Stimulated activated CD4-positive, alpha-beta T cell treated with anti-CD3 and anti-CD28 coated beads, Interleukin-1b, Interleukin-23, amount 100 ng/mL, for 4 hours (primary cell): ENCODE measurements at places on chromosomes 5 and 9.

GRCh38 chr5:57445006-57445704 is 37.5 kb downstream of the ACTBL2 start:
- no peak for DNase-seq

- no peak for DNase-seq
Measured at GRCh38 chr5:159864885-159865691, 51.2 kb upstream of the ADRA1B start.

DNA sequence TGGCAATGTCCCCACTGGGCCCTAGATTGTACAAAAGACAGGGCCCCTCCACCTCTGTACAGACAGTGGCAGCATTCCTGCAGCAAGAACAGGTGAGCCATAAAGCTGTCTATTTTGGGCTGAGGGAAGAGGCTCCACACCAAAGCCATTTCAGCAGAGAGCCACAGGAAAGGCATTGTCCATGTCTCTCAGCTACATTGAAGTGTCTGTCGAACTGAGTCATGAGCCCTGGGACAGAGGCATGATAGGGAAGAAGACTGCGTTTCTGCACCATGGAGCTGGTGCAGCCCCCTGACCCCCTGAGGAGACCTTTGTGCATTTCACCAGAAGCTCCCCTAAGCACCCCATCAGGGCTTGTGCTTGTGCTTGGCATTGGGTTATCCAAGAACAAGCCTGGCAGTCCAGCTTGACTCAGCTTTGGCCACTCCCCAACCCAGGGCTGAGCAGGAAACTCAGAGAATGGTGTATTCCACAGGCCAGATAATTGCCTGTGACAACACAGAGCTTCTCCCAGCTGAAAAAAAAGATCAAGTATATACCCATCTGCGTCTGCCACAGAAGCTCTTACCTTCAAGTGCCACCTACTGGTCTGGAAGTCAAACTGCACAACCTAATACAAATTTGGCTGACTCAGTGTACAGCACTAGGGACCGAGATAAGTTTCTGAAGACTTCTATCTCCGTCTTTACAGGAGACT is 5.9 kb upstream of the FRMD3 start:
- no peak for DNase-seq

GRCh38 chr5:77935506-77936364 is 159.6 kb upstream of the TBCA start:
- no peak for DNase-seq

DNA sequence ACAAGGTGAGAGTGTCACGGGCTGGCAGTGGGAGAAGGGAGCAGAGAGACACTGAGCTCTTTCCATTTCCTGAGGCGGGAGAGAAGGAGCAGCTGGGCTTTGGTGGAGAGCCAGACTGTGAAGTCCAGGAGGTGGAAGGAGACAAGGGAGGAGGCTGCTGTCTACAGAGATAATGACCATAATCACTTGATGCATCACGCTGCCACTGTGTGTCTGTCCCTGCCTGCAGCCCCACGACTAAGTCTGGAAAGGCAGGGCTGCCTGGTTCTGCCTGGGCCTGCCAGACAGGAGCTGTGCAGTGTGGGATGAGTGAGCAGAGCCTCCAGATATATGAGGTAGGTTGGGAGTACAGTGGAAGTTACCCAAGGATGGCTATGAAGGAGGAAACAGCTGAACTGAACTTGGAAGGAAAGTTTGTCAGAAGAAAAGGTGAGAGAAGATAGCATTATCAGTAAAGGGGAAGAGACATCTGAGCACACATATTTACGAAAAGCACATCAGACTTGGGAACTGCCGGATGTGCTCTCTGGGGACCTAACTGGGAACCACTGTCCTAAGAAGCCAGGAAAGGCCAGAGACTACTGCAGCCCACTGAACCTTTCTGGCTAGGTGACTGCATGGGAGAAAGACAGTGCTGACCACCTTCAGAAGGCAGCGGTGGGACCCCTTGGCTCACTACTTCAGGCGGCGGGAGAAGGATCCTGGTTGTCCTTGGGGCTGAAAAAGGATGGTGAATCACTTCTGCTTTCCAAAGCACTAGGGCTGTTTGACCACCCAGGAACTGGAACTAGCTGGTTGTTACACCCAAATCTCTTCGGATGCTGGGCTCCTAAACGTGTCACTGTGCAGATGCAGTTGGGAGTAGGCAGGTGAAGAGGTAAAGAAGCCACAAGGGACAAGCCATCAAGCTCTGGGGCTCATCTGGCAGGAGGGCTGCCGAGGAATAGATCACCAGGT is 12.8 kb upstream of the DDX41 start:
- no peak for DNase-seq

DNA sequence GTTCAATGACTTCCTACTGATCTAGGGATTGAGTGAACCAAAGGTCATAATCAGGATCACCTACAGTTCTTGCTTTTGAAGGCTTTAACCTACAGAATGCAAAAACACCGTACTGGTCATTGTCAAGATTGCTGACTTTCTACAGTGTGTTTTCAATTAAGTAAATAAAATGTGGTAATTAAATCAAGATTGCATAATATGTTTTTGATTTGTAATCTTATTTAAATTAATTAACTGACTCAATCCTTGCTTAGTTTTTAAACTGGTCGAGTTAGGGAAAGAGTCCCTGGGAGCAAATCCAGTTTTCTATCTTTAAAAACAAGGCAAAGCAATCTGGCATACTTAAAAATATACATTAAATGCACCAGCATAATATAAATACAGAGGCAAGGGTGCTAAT is 125.9 kb downstream of the NFIB start:
- no peak for DNase-seq

DNA sequence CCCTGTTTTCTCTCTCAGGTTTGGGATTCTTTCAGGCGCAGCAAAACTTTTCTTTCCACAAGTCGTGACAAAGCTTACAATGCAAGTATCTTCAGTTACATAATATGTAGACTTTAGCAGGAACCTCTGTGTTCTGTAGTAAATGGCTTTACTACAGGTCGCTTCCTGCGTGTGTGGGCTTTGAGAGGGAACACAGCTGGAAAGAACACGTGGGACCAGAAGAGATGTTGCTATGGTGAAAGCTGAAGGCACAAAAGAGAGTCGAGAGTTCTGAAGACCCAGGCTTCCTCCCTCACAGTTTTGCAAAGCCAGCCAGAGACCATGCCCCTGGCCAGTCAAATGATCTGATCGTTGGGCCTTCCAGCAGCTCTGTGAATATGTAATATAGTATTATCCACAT is 4.0 kb downstream of the ANKRD55 start:
- DNase-seq = no peak

DNA sequence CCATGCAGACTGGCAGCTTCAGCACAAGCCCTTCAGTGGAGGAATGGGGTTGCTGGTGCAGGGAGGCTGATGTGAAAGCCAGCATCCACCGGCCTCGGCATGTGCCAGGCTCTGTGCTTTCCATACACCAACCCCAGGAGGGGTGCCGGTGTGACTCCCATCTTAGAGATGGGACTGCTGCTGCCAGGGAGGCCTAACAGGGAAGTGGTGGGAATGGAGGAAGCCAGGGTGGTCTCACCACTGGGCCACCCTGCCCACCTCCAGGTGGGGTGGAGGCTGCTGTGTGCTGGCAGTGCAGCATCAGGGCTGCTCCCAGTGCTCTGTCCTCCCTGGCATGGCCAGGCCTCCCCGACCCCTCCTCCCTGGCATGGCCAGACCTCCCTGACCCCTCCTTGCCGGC is 32.8 kb upstream of the PITX1 start:
- DNase-seq = no peak

DNA sequence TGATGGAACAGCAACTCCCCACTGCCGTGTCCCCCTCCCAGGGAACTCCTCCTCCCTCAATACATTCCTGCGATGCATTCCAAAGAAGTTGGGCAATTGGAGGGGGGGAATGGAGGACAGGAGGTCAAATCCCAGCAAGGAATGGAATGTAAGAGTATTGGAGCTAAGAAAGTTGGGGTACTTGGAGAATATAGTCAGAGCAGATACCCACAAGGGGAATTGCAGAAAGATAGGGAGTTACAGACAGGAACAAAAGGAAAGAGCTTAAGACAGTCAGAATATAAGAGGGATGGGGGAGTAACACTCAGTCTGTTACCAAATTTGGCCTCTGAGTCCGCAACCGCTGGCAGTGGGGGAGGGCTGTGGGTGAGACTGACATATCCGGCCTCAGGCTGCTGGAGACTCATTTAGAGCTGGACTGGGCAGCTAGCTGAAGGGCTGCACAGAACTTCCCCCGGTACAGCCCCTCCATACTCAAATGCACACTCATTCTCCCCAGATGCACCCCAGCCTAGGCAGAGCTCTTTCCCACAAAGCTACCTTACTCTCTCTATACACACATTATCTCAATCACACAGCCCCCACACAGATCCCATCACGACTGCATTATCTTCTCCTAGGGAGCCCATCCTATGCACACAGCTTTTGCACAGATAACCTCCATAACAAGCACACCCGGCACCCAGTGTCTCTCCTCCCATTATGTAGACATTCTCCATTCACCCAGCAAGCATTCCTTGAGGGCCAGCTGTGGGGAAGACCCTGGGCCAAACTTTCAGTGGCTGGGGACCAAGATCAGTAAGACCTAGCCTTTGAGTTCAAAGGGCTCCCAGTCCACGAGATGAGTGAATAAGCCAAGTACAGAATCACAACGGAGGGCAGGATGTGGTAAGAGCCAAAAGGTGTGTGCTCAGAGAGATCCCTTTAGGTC is 3.7 kb downstream of the TLN1 start:
- no peak for DNase-seq

DNA sequence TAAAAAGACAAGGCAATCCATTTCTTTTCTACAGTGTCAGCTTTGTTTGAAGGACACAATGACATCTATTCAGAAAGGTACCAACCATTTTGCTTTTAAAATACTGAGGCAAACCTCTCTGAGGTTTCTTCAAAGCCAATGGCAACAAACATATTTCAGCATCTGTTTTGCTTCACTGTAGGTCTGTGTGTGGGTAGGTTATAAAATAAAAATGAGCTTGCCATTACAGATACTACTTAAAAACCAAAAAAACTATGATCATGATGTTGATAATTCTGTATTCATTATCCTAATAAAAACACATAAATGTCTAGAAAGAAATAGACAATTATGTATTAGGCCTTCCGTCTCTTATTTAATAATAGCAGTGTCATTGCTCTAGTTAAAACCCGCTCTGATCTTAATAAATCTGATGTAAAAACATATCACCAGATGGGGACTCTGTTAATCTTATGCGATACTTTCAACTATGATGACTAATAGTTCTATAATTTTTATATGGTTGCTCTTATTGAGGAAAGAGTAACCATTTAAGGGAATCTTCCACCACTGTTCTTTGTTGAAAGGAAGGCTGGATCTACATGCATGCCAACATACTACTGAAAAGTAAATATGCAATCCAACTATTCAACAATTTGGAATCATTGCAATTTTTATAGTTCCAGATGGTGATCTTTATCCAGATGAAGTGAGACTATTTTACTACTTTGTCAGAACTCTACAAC is 647.2 kb downstream of the PDE4D start:
- DNase-seq = no peak

- no peak for DNase-seq
Measured at GRCh38 chr9:113587471-113588031, 124.0 kb downstream of the RGS3 start.

DNA sequence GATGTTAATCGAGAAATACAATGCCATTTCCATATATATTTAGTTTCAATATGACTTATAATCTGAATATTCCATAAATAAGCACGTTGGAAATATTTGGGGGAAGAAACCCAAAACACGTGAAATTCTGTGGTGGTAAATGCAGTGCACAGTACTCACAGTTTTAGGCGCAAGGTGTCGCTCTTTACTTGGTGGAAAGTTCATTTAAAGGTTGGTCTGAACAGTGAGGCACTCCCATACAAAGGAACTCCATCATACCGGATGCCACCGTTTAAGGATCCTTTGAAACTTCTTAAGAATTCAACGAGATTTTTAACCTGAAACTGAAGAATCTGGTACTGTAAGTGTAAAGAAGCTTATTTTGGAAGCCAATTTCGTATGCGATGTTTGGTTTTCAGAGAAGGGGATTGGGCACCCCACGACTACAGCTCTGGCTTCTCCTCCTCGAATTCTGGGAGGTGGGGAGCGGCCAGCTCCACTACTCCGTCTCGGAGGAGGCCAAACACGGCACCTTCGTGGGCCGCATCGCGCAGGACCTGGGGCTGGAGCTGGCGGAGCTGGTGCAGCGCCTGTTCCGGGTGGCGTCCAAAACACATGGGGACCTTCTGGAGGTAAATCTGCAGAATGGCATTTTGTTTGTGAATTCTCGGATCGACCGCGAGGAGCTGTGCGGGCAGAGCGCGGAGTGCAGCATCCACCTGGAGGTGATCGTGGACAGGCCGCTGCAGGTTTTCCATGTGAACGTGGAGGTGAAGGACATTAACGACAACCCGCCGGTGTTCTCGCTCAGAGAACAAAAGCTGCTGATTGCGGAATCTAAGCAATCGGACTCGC is at the start of gene PCDHA11:
PCDHA11 (plus strand) TSS at position 237 of the 834 bp plus-strand sequence; CDS start at position 384, 147 bp downstream.
- no peak for DNase-seq

GRCh38 chr9:69577123-69577522 is 95.0 kb downstream of the APBA1 start:
- DNase-seq = no peak

DNA sequence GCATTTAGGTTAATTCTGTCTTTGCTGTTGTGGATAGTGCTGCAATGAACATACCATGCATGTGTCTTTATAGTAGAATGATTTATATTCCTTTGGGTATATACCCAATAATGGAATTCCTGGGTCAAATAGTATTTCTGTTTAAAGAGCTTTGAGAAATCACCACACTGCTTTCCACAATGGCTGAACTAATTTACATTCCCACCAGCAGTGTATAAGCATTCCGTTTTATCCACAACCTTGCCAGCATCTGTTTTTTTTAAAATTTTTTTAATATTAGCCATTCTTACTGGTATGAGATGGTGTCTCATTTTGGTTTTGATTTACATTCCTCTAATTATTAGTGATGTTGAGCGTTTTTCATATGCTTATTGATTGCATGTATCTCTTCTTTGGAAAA is 15.5 kb upstream of the TARS1 start:
- DNase-seq = no peak

DNA sequence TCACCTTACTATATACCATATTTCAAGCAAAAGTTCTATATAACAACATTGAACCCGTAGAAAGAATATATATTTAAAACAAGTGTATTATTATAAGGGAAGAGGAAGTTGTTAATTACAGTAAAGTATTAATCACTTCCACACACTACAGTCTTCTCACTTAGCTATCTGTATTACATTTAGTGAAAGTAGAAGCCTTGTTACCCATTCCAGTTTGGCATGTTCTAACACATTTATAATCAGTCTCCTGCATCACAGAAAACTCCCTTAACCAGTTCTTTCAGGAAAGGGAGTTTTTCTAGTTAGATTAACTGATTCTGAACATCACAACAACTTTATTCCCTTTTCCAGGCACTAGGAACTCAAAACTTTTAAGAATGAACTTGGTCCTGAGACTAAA is 6.9 kb downstream of the RAB14 start:
- no peak for DNase-seq

GRCh38 chr9:70986984-70987383 is 134.4 kb downstream of the TRPM3 start:
- no peak for DNase-seq

- DNase-seq = no peak
Measured at GRCh38 chr9:130150779-130151382, 21.3 kb upstream of the NCS1 start.

DNA sequence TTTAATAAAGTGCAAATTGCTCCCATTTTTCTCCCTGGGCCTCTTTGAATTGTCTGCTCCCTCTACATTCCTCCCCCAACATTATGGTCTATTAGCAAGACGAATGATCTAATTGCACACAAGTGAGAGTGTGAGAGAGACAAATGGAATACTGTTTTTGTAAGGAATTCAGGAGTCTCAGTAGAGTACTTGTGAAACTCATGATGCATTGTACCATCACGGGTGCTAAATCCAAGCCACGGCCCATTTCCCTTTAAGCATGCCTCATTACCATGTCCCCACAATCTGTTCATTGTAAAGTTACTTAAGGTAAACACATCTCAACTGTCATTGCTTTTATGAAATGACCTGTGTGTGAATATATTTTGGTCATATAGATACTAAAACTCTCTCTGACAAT is 62.8 kb downstream of the CD180 start:
- DNase-seq = no peak
